ENCODE measurements at places on chromosomes 12 and 14.

DNA sequence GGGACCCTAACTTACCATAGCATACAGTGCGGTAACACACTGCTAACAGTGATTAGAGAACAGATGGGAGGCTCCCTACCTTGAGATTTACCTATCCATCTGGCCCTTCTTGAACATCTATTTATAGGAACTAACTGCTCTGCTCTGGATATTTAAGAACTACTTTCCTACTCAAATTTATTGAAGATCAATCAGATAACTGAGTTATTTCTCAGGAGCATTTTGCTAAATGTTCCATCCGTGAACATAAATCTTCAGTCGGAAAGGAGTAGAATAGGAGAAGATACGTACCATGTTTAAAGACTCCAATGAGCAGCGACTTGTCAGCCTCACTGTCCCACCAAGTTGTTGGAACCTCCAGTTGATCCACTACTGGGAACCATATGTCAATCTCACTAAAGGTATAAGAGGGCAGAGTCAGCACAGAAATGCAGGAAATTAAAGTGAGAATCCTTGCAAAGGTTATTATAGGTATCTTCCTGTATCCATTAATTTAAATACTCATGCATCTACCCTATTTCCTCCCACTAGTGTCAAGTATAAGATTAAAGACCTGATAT is 15.6 kb upstream of the SUPT16H start:
- DNase-seq: no peak

DNA sequence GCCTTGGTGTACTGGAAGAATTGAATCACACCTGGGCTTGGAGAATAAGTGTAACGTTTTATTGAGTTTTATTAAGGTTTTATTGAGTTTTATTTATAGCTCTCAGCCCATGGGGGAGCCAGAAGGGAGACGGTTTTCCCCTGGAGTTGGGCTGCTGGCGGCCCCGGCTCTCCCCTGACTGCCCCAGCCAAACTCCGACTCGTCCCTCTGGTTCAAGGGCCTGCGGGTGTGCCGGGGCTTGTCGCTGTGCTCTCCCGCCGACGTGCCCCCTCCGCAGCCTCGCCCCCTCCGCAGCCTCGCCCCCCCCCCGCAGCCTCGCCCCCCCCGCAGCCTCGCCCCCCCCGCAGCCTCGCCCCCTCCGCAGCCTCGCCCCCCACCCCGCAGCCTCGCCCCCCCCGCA is 326.1 kb upstream of the RTL1 start:
- no peak for DNase-seq

GRCh38 chr14:20714593-20715250 is 26.2 kb downstream of the ANG start:
- no peak for DNase-seq

- DNase-seq: peak; percentile 95
These were observed 46.0 kb downstream of the SMIM41 start for GRCh38 chr12:52125476-52125900.

DNA sequence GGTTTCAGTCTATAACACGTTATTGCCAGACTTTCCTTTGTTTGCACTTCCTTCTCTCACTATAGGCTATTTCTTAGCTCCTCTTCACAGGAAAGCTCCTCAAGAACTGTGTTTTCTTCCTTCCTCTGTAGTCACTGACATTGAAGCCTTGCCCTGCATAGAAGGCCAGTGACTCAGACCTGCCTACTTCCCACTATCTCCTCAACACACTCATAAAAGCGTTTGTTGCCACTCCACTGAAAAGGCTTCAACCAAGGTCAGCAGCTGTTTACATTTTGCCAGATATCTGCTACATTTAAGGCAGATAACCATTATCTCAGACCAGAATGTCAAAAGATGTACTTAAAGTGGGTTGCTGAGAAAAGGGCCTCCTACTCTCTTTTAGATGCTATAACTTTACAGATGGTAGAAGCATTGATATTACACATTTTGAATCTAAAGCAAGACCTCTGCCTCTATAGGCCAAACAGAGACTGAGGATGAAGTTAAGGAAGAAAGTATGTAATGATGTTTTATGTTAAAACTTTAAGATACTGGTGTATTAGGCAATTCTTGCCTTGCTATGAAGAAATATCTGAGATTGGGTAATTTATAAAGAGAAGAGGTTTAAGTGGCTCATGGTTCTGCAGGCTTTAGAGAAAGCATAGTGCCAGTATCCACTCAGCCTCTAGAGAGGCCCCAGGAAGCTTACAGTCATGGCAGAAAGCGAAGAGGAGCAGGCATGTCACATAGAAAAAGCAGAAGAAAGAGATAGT is 233.3 kb upstream of the FLRT2 start:
- DNase-seq: no peak

GRCh38 chr14:22588526-22589095 is 413 bp downstream of the DAD1 start:
- no peak for DNase-seq

DNA sequence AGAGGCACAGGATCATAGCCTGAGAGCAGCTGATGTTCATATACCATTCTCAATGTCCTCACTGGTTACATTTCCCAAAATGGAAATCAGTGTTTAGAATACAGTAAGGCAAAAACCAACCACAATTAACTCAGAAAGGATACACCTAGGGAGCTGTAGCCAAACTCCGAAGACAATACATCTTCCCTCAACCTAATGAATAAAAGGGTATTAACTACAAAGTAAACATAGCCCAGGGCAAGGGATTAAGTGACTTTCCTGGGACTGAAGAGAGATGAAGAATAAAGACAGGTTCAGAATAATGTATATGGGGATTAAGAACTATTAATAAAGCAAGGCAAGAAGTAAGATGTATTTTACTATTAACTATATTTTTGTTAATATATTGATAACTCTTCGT is 79.5 kb downstream of the RPS29 start:
- no peak for DNase-seq

- DNase-seq: no peak
These were observed 80.2 kb upstream of the KRR1 start for GRCh38 chr12:75591628-75592027.

GRCh38 chr12:92488735-92489134 is 214.1 kb upstream of the PLEKHG7 start:
- DNase-seq: no peak

DNA sequence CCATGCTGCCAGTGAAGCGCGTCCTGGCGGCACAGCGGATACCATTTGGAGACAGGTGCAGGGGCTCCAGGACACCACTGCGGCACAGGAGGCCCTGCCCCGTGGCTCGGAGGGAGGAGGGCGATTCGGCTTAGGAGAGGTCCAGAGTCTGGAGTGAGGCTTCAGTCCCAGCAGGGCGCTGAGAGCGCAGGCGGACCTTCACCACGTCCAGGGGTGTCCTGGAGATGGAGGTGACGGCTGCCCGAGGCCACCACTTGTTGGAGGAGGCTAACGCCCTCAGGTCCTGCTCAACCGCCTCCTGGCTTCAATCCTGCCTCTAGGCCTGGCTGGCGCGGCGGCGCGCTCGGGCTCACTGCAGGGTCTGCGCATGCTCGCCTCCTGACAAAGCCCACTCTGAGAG is 45.7 kb downstream of the EIF2S3B start:
- DNase-seq: no peak

GRCh38 chr12:119369907-119370546 is 35.5 kb downstream of the CCDC60 start:
- no peak for DNase-seq

DNA sequence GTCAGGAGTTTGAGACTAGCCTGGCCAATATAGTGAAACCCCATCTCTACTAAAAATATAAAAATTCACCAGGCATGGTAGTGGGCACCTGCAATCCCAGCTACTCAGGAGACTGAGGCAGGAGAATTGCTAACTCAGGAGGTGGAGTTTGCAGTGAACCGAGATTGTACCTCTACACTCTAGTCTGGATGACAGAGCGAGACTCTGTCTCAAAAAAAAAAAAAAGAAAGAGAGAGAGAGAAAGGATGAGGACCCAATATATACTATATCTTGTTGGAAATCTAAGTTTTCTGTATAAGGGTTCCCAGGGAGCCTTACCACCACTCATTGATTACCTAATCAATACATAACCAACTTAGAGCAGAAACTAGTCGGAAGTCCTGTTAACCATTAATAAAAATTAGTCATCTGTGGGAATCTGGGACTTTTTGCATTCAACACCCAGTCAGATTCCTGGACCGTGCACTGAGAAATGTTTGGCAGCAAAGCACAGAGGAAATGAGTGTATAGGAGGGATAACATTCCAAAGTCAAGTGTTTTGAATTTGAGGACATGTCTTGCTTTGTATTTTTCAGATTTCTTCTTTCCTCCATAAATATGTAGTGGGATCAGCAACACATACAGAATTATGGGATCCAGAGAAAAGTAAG is 44.8 kb upstream of the NR2C1 start:
- no peak for DNase-seq

GRCh38 chr12:109961612-109962011 is 34.6 kb downstream of the GIT2 start:
- DNase-seq: no peak

- DNase-seq: no peak
These were observed 63.8 kb upstream of the LMO3 start for GRCh38 chr12:16669756-16670155.

- DNase-seq: no peak
These were observed 33.8 kb upstream of the PTGDR start for GRCh38 chr14:52233693-52234092.

GRCh38 chr14:42334931-42335330 is 728.3 kb downstream of the LRFN5 start:
- DNase-seq: no peak

- DNase-seq: no peak
These were observed 352.6 kb downstream of the RAD51B start for GRCh38 chr14:68172216-68172615.

DNA sequence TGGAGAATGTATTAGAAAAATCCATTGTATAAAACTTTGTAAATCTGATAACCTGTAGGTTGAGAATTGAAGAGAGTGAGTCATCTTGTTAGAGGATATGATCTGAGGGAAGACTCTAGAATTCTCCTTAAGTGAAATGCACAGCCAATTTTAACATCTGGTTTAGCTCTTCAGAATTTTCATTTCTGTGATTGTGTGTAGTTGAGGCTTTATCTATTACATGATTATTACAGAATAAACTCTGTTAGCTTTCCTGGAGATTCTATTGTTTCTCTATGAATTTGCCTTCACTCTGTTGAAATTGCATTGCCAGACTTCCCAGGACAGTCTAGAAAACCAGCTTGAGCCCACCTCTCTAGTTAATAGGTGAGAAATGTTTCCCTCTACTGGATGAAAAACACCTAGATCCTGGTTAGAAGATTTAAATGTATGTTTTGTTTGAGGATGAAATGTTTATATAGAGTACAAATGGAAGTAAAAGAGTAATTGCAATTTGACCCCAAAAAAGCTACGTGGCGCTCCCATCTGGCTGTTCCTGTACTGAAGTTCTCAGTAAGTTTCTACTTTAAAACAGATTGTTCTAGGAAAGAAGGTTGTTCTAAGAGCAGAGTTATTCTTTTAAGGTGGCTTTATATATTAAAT is 2.9 kb downstream of the NUDT4 start:
- peak; percentile 12 for DNase-seq

DNA sequence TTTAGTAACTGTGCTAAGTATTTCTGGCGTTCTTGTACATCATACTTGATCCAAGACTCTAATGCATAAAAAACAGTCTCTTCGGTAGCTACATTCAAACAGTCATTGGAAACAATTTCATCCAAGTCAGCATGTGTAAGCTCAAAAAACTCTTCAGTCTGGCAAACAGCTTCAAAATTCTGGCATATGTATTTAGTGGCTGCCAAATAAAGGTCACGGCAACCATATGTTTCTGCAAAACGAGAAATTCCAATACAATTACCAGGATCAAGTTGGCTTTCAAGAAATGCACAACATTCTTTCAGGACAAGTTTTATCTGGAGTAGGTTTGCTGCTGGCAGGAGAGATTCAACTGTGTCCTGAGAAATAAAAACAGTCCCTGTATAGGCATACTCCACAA is 16.5 kb downstream of the KLHL28 start:
- DNase-seq: no peak

- DNase-seq: no peak
These were observed 1.4 kb downstream of the PLXNC1 start for GRCh38 chr12:94149781-94150239.

DNA sequence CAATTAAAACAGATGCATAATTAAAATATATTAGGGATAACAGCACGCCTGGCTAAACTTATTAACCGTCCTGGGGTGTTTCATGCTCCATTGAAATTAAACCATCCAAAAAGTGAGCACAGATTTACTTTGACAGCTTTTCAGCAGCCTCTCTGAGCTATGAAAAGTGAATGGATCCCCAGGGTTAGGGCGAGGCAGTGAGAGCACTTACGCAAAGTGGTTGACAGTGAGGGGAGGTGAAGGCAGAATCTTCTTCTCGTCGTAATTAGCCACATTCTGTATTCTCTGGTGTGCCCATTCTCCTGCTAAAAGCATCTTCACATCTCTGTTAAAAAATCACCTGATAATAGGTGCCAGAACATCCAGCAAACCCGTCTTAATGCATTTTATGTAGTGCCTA is 1.9 kb downstream of the TMTC2 start:
- no peak for DNase-seq

- peak; percentile 80 for DNase-seq
These were observed 309.3 kb downstream of the ITPR2 start for GRCh38 chr12:26523708-26524150.

GRCh38 chr14:104888489-104889374 is 23.7 kb downstream of the CEP170B start:
- DNase-seq: peak; percentile 10

DNA sequence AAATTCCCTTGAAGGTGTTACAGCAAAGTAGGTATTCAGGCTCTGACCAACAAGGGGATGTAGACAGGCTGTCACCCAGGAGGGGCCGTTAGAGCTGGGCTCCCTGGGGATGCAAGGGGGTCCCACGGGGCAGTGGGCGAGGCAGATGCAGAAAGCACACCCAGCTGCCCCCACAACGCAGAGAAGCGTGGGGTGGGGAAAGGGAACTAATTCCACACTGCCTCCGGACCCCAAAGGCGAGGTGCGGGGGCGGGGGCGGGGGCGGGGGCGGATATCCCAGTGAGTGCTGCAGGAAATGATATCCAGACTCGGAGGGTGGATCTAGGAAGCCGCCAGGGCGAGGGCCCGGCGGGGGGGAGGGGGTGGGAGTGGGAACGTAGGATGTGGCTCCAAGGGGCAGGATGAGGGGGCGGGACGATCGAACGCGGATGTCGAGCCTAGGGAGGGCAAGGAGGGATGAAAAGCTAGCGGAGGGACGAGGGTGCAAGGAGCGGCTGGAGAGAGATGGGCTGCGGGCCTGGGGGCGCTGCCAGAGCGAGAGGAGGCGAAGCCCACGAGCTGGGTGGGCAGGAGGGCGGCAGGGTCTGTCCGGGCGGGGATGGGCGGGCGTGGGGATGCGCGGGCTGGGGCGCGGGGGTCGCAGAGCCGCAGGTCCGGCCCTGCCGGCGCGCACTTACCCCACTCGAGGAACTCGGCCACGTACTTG is 874 bp downstream of the CDC42BPB start:
- DNase-seq: peak; percentile 91

- DNase-seq: no peak
These were observed 17.6 kb upstream of the AKAP6 start for GRCh38 chr14:32311294-32312009.

- DNase-seq: no peak
These were observed 25.0 kb downstream of the ERP27 start for GRCh38 chr12:14913381-14913781.

GRCh38 chr12:108884116-108885012 is 4.5 kb downstream of the DAO start:
- DNase-seq: peak; percentile 63

Data from BE2C (cell line).